Osteoblast (primary cell): ENCODE measurements at places on chromosomes 7 and 10.
A peak's percentile ranks its signal among the peaks of the same experiment; 100 is the strongest.

- DNase-seq: no peak
These were observed 209.7 kb downstream of the ABCA13 start for GRCh38 chr7:48380921-48381320.

- peak; percentile 76 for DNase-seq
These were observed 6.4 kb upstream of the MSS51 start for GRCh38 chr10:73439605-73440312.

DNA sequence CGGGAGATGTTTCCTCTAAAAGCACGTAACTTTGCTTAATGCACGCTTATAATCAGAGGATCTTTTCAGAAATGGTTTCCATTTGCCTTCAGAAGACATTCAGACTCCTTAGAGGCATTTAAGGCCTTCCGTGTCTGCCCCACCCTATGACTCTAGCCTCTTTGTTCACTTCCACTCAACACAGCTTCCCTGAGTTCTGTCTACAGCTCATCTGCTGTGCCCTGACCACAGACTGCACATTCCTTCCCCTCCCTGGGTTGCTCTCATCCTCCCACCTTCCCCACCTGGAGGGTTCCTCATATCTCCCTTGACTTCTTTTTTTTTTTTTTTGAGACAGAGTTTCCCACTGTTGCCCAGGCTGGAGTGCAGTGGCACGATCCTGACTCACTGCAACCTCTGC is 16.6 kb downstream of the FBH1 start:
- DNase-seq: no peak

DNA sequence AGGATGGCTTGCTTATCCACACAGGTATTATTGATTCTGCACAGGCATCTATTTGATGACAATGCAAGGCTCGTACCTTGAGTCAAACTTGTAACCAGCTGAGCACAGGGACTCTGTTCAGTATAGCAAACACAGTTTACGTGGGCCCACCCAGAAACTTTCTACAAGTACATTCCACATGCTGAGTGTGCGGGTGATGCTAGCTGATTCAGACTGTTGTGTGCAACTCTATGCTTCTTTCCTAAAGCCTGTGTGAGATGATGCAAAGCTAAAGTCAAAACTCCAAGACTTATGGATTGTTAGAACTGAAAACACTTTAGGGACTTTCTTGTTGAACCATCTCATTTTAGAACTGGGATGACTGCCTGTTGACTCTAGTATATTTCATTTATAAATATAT is 21.5 kb upstream of the CALD1 start:
- peak; percentile 38 for DNase-seq

DNA sequence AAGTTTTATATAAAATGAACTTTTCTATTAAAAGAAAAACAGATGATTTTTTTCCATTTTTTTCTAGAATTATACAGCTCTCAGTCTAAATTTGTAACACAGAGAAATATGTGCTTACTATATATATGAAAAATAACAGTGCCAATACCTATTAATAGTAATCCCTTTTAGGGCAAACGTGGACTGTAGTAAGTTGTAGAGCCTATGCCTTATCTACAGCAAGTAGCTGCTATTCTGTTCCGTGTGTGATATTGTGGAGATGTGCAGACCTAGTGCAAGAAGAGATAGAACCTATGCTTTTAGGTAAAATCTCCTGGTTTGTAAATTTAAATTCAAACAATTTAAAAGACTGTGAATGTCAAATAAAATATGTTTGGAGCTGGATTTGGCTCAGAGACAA is 72.9 kb downstream of the FAS start:
- no peak for DNase-seq

DNA sequence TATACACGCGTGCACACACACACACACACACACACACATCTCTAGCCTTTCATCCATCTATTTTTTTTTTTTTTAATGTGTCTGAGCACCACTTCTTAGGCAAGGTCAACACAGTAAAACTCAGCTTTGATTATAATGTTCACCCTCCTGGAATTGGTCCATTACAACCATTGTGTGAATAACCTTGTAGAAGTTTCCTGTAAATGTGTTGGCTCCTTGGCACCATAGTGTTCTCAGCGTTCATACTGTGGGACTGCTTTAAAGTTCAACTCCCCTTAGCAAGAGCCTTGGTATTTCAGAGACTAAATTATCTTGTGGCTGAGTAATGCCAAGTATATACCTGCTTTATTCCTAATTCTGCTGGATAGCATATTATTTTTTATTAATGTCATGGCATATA is 106.3 kb upstream of the PRPS1L1 start:
- DNase-seq: no peak
